ENCODE measurements at places on chromosomes 1 and 21.
A peak's percentile ranks its signal among the peaks of the same experiment; 100 is the strongest.

- DNase-seq: no peak
These were observed 3.9 kb downstream of the DENND1B start for GRCh38 chr1:197771386-197771785.

DNA sequence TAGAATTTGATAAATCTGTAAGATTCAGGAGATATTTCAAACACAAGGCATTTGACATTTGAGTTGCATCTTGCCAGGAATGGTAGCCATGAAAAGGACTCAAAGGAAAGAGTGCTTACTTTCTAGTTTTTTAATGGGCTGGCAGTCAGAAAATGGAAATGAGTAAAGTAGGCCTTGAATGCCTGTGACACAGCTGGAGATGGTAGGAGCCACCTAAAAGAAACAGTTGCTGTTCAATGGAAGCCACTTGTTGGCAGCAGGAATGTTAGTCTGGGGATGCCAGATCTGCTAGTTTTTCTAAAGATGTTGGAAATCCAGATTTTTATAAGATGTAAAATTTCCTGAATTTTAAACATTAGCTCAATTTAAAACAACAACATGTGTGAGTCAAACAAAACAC, 43.6 kb downstream of the CACHD1 start:
- no peak for DNase-seq

GRCh38 chr1:160376525-160377131, 9.8 kb downstream of the NHLH1 start:
- DNase-seq: peak; percentile 71

DNA sequence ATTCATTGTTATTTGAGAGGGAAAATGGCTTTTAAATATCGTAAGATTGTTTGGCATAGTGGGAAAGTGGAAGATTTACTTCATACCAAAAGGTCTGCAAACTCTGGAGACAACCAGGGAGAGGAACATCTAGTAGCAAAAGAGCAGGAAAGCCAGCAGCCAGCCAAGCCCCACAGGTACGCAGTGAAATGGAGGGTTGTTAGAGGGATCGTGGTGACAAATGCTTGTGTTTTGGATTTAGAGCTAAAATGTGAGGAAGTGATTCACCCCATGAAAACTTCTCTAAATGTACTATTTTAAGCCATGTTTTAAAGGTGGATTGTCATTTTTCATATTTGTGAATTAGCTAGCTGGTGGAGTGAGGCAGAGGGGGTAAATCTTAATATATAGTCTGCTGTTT, 69.3 kb downstream of the RPS6KC1 start:
- DNase-seq: no peak

- no peak for DNase-seq
These were observed 5.5 kb downstream of the KLHDC7A start for GRCh38 chr1:18486195-18486594.

GRCh38 chr1:36366091-36366661, 19.5 kb downstream of the STK40 start:
- peak; percentile 86 for DNase-seq

DNA sequence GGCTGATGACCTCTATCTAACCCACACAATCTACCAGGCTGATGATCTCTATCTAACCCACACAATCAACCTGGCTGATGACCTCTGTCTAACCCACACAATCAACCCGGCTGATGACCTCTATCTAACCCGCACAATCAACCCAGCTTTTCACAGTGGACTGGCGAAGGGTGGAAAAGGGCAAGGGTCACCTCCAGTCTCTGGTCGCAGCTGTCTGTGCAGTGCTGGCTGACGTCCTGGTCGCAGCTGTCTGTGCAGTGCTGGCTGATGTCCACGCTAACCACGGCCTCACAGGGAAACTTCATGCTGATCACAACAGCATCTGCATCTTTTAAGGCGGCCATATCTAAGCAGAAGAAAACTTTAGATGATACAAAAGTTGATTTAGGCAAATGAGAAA, 12.2 kb upstream of the CCDC27 start:
- DNase-seq: no peak

DNA sequence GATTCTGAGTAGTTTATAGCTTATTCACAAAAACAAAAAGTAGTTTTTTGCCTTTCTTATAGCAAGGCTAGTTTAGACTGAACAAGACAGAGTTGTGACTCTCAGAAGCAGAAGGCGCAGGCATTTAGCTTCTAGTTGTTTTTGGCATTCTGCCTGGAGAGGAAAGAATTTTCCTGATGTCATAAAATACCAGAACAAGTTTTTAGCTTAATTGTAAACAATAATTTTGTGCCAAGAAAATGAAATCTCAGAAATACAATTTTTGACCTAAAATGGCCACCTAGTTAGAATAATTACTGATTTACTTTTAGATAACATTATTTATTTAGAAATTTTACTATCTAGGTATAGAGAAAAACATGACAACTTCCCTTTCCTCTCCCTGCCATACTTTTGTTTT, 1.0 kb downstream of the DNAJB4 start:
- DNase-seq: peak; percentile 95

DNA sequence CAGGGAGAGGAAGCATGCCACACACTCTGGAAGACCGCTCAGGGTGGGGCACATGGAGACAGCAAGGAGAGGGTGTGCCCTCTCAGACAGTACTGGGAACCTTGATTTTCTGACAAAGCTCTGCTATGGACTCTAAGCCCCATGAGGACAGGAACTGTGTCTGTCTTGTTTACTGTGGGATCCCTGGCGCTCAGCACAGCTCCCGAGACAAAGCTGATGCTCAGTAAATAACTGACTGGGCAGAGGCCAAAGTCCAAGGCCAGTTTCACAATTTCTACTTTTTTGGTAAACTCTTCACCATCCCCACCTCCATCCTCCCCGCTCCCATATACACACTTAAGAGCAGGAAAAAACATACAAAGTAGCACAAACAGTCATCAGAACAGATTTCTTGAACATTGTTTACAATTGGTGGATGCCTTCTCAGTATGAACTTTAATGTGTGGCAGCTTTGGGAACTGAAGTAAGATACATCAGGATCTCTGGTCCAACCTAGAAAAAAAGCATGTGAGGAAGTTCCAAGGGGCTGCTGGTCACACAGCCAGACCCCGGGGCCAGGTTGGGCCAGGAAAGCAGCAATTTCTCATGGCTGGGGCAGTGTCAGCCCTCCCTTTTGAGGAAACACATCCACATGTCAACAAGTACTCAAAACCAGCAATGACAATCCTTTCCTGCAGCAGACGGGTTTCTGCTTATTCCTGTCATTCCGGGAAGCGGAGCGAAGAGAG, 5.6 kb upstream of the AHCYL1 start:
- DNase-seq: no peak

DNA sequence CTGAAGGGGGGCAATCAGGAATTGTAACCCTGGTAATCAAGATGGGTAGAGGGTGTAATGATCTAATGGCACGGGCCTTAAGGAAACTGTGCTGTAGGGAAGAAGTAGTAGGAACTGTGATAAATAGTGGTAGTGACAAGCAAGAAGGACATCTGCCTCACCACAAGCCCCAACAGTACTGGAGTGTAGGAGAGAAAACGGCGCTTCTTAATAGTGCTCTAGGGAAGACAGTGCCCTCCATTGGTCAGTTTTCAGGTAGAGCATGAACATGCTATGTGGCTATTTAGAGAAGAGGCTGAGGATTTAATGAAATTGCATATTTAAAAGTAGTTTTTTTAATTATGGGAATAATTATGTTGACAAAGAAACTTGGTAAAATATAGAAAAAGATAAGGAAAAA, 32.2 kb downstream of the SLC30A7 start:
- no peak for DNase-seq

DNA sequence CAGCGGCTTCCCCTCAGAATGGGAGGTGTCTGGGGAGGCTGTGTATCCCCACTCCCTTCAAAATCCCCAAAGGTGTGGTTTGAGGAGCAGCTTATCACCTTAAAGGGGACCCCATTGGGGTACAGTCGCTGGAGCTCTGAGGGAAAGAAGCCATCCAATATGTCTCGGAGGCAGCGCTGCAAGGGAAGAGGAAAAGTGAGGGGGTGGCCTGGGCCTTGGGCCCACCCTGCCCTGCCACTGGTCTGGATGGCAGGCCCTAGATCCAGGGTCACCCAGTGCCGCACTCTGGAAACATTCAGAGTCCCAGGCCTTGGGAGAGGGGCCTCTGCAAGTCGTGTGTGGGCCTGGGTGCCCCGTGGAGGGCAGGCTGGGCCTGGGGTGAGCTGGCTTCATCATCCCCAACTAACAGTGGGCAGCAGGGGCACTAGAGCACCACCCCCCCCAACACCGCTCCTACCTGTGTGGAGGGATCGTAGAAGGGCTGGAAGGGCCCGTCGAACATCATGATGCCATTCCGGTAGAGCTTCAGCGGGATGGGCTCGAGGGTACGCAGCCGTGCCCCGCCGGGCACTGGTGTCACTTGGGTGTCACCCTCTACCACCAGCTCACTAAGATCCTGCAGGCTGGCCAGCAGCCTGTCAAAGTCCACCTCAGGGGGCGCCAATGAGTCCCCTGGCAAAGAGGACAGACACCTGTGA, 5.6 kb downstream of the SH3BGRL3 start:
- DNase-seq: no peak

GRCh38 chr1:32128964-32129363, 21.1 kb downstream of the KPNA6 start:
- no peak for DNase-seq

Measured in fibroblast of skin of scalp (primary cell).